ENCODE measurements at places on chromosomes 3 and 15. TPM values are rescaled to one million over a fixed set of nuclear protein-coding genes. Genes with fewer than 3 reads are reported as not detected.

The FAM107A gene
- polyA plus RNA-seq, result 1.5 TPM

The CLDN16 gene
- polyA plus RNA-seq, result 0.36 TPM

The PP2D1 gene
- 0.88 TPM for polyA plus RNA-seq

The TRIM71 gene
- 0.19 TPM for polyA plus RNA-seq

The PROK2 gene
- polyA plus RNA-seq, result 0.33 TPM

The PRTG gene
- 4.4 TPM for polyA plus RNA-seq

The UBA3 gene
- not detected for polyA plus RNA-seq

The GOLGA6D gene
- 0.15 TPM for polyA plus RNA-seq

The MEGF11 gene
- polyA plus RNA-seq, result 0.53 TPM

The ITGA11 gene
- 5.1 TPM for polyA plus RNA-seq

The CEMIP gene
- 6.4 TPM for polyA plus RNA-seq

The GPR156 gene
- polyA plus RNA-seq, result 1.0 TPM

The GOLGA8N gene
- polyA plus RNA-seq, result 34.9 TPM

The KNG1 gene
- not detected for polyA plus RNA-seq

The FES gene
- polyA plus RNA-seq, result 11.4 TPM

The MYO5C gene
- polyA plus RNA-seq, result 6.3 TPM

The ALAS1 gene
- polyA plus RNA-seq, result 55.3 TPM

The AGTR1 gene
- 31.8 TPM for polyA plus RNA-seq

The BFSP2 gene
- polyA plus RNA-seq, result not detected

The ADGRG7 gene
- not detected for polyA plus RNA-seq

The C2CD4A gene
- polyA plus RNA-seq, result 0.05 TPM

The FBXO40 gene
- 1.6 TPM for polyA plus RNA-seq

The C15orf62 gene
- polyA plus RNA-seq, result 0.98 TPM

The PTX3 gene
- polyA plus RNA-seq, result 7.5 TPM

The EIF5A2 gene
- 3.7 TPM for polyA plus RNA-seq

The CYP1A2 gene
- polyA plus RNA-seq, result not detected

The ABI3BP gene
- polyA plus RNA-seq, result 436 TPM

The TOPAZ1 gene
- not detected for polyA plus RNA-seq

The CACNA2D3 gene
- 4.9 TPM for polyA plus RNA-seq

The MTHFS gene
- polyA plus RNA-seq, result 25.2 TPM

The TLR9 gene
- polyA plus RNA-seq, result 0.29 TPM

The SLC7A14 gene
- polyA plus RNA-seq, result 0.17 TPM

The UROC1 gene
- 0.19 TPM for polyA plus RNA-seq

The ASB14 gene
- polyA plus RNA-seq, result 0.26 TPM

The RSL24D1 gene
- polyA plus RNA-seq, result 103 TPM

The ECE2 gene
- not detected for polyA plus RNA-seq

The CHRFAM7A gene
- 2.4 TPM for polyA plus RNA-seq

The ELL3 gene
- polyA plus RNA-seq, result 2.8 TPM

The CGNL1 gene
- not detected for polyA plus RNA-seq

The SCN11A gene
- 7.3 TPM for polyA plus RNA-seq

The HTR3C gene
- not detected for polyA plus RNA-seq

The FMN1 gene
- polyA plus RNA-seq, result 2.2 TPM

The UBL7 gene
- polyA plus RNA-seq, result 31.2 TPM

The AADAC gene
- 0.22 TPM for polyA plus RNA-seq

The RETNLB gene
- not detected for polyA plus RNA-seq

The TBC1D23 gene
- not detected for polyA plus RNA-seq

The CNTN4 gene
- polyA plus RNA-seq, result 7.5 TPM

The OSBPL10 gene
- 12.6 TPM for polyA plus RNA-seq

The IL17RB gene
- 5.1 TPM for polyA plus RNA-seq

The HRG gene
- 0.31 TPM for polyA plus RNA-seq

The LIPC gene
- polyA plus RNA-seq, result 0.34 TPM

The APOD gene
- 46.5 TPM for polyA plus RNA-seq

The CACNA1D gene
- 18.8 TPM for polyA plus RNA-seq

The IMP3 gene
- polyA plus RNA-seq, result 31.6 TPM

All from muscle of arm (tissue), 14 donors.